ENCODE measurements at places on chromosomes 6 and 20.

DNA sequence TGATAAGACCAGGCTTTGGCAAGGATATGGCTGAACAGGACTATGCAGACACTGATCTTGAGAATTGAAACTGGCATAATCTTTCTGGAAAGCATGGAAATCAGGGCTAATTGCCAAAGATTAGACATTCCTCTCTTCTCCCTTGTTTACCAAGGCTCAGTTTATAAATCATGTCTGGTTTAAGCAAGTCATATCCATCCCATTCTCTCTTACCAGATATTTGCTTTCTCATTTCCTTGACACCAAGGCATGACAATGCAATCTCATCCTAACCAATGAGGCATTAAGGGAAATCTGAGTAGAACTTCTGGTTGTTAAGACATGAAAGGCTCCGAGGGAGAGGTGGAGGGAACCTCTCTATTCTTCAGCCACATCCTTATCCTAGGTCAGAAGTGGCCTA, 110.3 kb upstream of the CEP85L start:
- DNase-seq: no peak

- DNase-seq: no peak
Measured at GRCh38 chr6:2752477-2753109, 1.9 kb upstream of the MYLK4 start.

DNA sequence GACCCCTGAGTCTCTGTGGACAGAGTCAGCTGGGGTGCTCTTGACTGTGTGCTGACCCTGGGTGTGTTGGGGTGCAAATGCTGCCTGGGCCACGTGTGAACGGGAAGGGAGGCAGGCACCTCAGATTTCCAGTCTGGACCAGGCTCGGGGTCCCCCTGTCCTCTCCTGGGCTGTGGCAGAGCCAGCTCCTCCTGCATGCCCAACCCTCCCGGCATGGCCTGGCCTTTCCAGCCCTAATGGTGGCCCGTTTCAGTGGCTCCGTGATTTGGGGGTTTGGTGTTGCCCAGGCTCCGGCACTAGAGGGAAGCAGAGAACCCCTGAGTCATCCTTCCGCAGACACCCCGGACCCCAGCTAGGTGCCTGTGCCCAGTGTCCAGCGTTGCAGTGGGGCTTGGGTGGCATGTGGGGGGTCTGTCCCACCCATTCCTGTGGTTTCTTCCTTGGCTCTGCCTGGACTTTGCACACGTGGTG, 9.1 kb downstream of the RBM38 start:
- no peak for DNase-seq

DNA sequence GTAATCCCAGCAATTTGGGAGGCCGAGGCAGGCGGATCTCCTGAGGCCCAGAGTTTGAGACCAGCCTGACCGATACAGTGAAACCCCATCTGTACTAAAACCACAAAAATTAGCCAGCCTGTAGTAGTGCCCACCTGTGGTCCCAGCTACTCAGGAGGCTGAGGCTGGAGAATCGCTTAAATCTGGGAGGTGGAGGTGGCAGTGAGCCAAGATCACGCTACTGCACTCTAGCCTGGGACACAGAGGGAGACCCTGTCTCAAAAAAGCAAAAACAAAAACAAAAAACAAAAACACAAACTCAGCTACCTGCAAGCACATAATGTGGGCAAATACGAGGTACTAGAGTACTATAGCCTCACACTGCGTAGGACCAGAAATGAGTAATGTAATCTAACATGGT, 3.7 kb upstream of the SPATA2 start:
- no peak for DNase-seq

DNA sequence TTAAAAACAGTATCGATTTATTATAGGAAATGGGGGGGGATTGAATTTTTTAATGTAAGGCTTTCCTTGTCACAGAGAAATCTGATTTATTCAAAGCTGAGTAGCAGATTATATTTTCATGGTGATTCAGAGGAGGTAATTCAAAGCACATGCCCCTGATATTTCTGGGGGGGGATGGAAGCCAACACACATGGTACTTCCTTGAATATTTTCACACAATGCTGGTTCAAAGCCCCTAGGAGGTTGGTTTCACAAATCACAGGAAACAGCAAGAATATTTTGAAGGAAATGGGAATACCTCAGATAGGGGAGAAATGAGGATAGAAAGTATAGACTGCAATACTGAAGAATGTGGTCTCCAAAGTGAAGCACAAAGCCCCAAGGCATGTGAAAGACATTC, 98.8 kb downstream of the RTN4IP1 start:
- DNase-seq: no peak

DNA sequence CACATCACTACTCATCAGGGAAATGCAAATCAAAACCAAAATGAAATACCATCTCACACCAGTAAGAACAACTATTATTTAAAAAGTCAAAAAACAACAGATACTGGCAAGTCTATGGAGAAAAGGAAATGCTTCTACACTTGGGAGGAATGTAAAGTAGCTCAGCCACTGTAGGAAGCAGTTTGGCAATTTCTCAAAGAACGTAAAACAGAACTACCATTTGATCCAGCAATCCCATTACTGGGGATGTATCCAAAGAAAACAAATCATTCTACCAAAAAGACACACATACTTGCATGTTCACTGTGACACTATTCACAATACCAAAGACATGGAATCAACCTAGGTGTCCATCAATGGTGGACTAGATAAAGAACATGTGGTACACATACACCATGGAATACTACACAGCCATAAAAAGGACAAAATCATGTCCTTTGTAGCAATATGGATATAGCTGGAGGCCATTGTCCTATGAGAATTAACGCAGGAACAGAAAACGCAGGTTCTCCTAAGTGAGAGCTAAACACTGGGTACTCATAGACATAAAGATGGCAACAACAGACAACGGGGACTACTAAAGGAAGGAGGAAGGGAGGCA, 260.4 kb downstream of the RNGTT start:
- DNase-seq: no peak

DNA sequence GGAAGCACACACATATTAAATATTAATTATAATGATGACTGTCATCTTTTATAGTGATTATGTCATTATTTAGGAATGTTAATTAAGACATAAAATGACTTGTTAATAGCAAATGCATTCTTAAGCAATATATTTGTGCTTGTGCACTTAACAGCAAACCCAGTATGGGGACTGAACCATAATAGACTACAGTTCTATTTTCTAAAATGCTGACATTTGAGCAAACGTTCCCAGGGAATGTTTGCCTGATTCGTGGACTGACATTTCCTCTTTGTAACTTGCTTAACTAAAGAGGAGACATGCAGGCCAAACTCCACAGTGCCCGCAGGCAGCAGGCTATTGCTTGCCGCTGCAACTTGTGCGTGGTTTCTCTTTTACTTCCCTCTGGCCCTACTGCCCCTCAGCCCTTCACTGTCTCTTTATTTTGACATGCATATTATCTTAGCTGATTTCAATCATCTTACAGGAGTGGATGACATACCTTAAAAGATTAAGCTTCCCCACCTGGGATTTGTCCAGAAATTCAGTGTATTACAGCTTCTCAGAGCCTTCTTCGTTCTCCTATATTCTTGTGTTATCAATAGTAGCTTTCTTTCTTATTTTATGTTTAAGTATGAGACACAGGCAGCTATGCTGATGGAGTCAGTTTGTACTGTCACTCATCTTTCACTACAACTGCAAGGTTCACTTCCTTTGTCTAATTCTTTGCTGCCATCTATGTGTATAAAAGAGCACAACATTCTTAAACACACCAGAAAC, 141.5 kb downstream of the GMDS start:
- DNase-seq: no peak

DNA sequence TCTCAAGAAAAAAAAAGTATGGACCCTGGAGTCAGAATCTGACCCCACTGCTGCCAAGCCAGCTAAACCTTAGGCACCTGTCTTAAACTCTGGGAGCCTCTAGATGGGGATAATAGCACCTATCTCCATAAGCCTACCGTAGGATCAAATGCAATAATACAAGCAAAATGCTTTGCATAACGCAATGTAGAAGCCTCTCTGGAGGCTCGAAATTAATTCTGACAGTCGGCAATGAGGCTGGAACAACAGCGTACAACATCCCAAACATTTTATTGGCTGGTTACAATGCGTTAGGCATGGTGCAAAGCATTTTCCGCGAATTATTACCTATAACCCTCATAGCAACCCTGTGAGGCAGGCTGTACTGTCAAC, 521 bp downstream of the CDK5RAP1 start:
- DNase-seq: peak; percentile 19

DNA sequence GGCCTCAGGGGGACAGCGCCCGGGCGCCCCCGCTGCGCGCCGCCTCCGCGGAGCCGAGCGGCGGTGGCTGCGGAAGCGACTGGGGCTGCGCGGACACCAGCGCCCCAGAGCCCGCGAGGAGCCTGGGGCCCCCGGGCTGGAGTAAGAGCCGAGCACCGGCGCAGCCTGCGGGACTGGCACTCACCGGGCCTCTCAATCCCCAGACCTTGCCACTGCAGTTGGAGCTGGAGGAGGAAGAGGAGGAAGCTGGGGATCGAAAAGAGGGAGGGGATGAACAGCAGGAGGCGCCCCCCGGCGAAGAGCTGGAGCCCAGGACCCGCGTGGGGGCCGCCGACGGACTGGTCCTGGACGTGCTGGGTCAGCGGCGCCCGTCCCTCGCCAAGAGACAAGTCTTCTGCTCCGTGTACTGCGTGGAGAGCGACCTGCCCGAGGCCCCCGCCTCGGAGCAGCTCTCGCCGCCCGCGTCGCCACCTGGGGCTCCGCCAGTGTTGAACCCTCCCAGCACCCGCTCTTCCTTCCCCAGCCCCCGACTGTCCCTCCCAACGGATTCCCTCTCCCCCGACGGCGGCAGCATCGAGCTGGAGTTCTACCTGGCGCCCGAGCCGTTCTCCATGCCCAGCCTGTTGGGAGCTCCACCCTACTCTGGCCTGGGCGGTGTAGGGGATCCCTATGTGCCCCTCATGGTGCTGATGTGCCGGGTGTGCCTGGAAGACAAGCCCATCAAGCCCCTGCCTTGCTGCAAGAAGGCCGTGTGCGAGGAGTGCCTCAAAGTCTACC, 590 bp downstream of the RNF217 start:
- peak; percentile 33 for DNase-seq

DNA sequence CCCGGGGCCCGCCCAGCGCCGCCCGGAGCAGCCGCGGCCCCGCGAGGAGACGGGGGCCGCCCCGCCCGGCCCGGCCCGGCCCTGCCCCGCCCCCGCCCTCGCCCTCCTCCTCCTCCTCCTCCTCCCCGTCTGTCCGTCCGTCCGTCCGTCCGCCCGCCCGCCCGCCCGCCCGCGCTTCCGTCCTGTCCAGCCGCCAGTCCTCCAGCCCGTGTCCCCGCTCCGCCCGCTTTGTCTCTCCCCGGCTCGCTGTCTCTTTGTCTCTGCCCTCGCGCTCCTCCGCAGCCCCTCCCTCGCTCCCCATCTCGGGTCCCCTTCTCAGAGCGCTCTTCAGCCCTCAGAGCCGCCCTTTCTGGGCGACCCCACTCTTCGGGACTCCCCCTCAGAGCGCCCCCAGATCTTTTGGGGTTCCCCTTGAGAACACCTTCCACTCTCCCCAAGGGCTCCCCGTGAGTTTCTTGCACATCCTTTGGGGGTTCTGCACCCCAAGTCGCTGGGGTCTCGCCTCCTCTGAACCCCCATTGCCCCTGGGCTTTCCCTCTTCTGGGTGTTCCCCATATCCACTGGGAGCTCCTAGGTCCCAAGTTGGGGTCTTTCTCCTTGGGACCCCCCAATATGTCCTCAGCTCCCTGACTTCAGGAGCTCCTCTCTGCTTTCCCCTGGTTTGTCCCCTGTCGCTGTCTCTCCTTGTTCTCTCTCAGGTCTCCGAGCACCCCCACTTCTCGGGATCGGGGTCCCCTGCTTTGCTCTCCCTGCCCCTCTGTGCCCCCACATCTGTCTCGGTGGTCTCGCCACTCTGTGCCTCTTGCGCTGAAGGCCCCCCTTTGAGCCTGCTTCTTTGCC, 79.5 kb upstream of the MYL9 start:
- DNase-seq: peak; percentile 40

DNA sequence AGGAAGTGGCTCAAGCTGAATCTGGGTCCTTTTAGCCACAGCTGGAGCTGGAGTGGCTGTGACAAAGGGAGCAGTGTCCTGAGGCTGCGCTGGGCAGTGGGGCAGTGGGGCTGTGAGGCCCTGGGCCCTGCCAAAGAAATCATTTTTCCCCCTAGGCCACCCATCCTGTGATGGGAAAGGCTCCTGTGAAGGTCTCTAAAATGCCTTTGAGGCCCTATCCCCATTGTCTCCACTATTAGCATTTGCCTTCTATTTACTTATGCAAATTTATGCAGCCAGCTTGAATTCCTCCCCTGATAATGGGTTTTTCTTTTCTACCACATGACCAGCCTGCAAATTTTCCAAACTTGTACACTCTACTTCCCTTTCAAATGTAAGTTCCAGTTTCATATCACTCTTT, 539.2 kb downstream of the MEI4 start:
- DNase-seq: no peak

GRCh38 chr20:38315290-38315966, 11.5 kb downstream of the BPI start:
- no peak for DNase-seq

GRCh38 chr20:62328684-62329388, 26.0 kb downstream of the ADRM1 start:
- no peak for DNase-seq

GRCh38 chr6:82247505-82248272, at the start of gene IBTK:
Gene IBTK, minus strand, starts transcription at chr6:82247744. Its CDS starts 7,258 bp downstream, at chr6:82240486.
- peak; percentile 91 for DNase-seq

Measured in NCI-H2081 (cell line).